Vein endothelial cell (primary cell): ENCODE measurements at places on chromosomes 4 and X. TPM values are rescaled to one million over a fixed set of nuclear protein-coding genes. Genes with fewer than 3 reads are reported as not detected.

SMR3B gene
- not detected in 2 replicates for total RNA-seq

MND1 gene
- total RNA-seq, result 0.98 and 2.4 TPM in 2 replicates

NHS gene
- under 0.01 and 0.67 TPM in 2 replicates for total RNA-seq

AREG gene
- 0.29 TPM in 1 of 2 replicates, not detected in the other for total RNA-seq

RCHY1 gene
- total RNA-seq, result 30.7 and 40.3 TPM in 2 replicates

IL2 gene
- total RNA-seq, result not detected in 2 replicates

LUZP4 gene
- total RNA-seq, result not detected in 2 replicates
